ENCODE measurements at places on chromosomes 2 and 18.

DNA sequence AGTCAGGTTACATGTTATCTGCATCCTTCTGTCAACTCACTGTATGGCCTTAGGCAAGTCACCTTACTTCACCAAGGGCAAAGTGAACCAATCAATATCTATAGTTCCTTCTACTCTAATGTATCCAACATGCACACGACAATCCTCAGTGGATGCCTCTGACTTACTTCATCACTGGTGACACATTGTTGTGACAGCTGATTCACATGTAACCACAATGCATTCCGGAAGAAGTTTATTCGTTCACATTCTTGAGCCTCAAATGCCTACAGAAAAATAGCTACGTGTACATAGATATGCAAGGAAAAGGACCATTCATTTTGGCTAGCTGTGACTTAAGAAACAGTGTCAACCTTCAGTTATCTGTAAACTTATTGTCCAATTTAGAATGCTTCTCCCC is 26.3 kb upstream of the EPG5 start:
- no peak for DNase-seq

- DNase-seq = no peak
Measured at GRCh38 chr2:201977651-201978050, 56.0 kb upstream of the FZD7 start.

- DNase-seq = no peak
Measured at GRCh38 chr2:217735034-217735433, 267.8 kb downstream of the TNS1 start.

- no peak for DNase-seq
Measured at GRCh38 chr18:28095041-28095440, 81.9 kb downstream of the CDH2 start.

DNA sequence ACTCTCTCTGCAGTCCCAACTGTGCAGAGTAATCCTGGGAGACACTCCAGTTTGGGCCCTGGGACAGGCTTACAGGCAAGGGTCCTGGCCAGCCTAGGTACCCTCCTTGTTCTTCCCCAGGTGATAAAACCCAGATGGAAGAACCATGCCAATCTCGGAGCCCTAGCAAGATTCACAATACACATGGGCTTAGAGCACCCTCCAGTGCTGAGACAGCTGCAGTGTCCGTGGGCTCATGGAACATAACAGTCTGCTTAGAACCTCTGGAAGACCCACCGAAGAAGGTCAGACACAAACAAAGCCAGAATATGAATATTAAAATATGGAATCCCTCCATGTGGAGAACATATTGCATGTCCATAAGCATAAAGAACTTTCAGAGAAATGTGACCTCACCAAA is 568.1 kb downstream of the KCNJ3 start:
- DNase-seq = no peak

Measured in kidney capillary endothelial cell (primary cell).